ENCODE measurements at places on chromosomes 1 and 21. TPM values are rescaled to one million over a fixed set of nuclear protein-coding genes. Genes with fewer than 3 reads are reported as not detected.

Gene IGFN1
- total RNA-seq = not detected

Gene BNIPL
- total RNA-seq = not detected

Gene OR2T11
- not detected for total RNA-seq

Gene LMX1A
- total RNA-seq = not detected

Gene GBP4
- total RNA-seq = 0.58 TPM

Gene C1orf87
- not detected for total RNA-seq

Gene CSDE1
- total RNA-seq = 791 TPM

Gene C1orf185
- not detected for total RNA-seq
